NB4 (cell line): ENCODE measurements at places on chromosomes 2 and 18.

DNA sequence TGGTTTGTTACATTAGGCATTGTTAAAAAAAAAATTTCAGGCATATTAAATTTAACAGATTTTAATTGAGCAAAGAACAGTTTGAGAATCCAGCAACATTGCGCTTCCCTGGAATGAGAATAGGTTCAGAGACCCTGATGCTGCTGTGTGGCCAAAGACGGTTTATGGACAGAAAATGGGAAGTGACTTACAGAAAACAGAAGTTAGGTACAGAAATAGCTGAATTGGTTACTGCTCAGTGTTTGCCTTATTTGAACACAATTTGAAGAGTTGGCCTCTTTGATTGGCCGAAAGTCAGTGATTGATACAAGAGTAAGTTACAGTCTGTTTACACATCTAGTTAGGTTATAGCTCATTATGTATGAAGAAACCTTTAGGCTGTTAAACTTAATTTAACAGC is 6.0 kb upstream of the NEDD4L start:
- peak; percentile 15 for DNase-seq

GRCh38 chr2:195929531-195929930 is 139.1 kb downstream of the DNAH7 start:
- no peak for DNase-seq

GRCh38 chr18:76431437-76432273 is 63.4 kb downstream of the ZNF516 start:
- DNase-seq = no peak

DNA sequence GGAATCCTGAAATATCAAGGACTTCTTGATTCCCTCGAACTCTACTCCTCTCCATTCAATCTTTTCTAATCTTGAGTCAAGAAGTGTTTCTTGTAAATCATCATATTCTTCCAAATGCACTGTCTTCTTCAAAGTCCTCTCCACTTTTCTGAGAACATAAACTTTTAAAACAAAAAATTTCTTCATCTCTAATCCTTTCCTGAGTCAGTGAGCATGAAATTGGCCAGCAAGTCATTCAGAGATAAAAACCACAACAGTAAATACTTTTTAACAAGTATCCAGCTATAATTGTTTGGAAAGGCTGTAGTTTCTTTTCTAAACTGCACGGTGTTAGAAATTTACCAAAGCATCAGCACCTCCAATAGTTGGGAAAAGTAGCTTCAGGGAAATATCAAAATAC is 312.6 kb upstream of the GALNT5 start:
- DNase-seq = no peak

GRCh38 chr2:198611201-198611600 is 806.8 kb downstream of the PLCL1 start:
- DNase-seq = no peak

DNA sequence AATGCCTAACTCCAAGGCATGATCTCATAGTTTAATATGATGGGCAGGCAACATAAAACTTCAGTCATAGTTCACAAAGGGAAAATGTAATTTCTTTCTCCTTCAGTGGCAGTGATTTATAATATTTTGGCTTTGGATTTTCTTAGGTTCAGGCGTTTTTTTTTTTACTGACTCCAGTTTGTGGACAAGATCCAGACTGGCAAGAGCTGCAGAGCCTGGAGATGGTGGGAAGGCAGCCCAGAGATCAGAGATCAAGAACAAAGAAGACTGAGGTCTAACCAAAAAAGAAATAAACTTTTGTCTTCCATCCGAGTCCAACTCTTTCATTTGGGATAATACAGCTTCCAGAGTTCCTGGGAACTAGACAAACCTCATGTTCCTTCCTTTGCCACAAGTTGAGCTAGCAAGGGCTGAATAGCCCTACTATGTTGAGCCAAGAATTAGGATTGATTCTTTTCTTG is 215.3 kb upstream of the SETBP1 start:
- no peak for DNase-seq
